Kidney epithelial cell (primary cell): ENCODE measurements at places on chromosomes 12 and 14. TPM values are rescaled to one million over a fixed set of nuclear protein-coding genes. Genes with fewer than 3 reads are reported as not detected.

OR6J1 gene
- not detected in 2 replicates for total RNA-seq

APOLD1 gene
- total RNA-seq, result 1.4 and 2.0 TPM in 2 replicates

ASPG gene
- 0.21 TPM in 1 of 2 replicates, not detected in the other for total RNA-seq

GPX2 gene
- total RNA-seq, result not detected in 2 replicates

SELPLG gene
- 0.34 and 0.42 TPM in 2 replicates for total RNA-seq

EIF2S3B gene
- 0.62 and 1.3 TPM in 2 replicates for total RNA-seq

PLCZ1 gene
- not detected in 2 replicates for total RNA-seq

EMP1 gene
- total RNA-seq, result 174 and 241 TPM in 2 replicates

SMOC1 gene
- total RNA-seq, result 1.4 and 2.7 TPM in 2 replicates

ACSM4 gene
- not detected in 2 replicates for total RNA-seq

HOXC12 gene
- not detected in 2 replicates for total RNA-seq

CLEC9A gene
- total RNA-seq, result not detected in 2 replicates

BIN2 gene
- not detected in 2 replicates for total RNA-seq

ENTPD5 gene
- total RNA-seq, result 11.4 and 13.7 TPM in 2 replicates

PLD4 gene
- 0.04 and 0.68 TPM in 2 replicates for total RNA-seq

RD3L gene
- total RNA-seq, result not detected in 2 replicates

DCAF11 gene
- total RNA-seq, result 63.3 and 83.9 TPM in 2 replicates

B3GNT4 gene
- 0.14 and 0.75 TPM in 2 replicates for total RNA-seq

A2M gene
- 1.6 and 5.1 TPM in 2 replicates for total RNA-seq

ANKRD33 gene
- total RNA-seq, result not detected in 2 replicates

OTX2 gene
- total RNA-seq, result not detected in 2 replicates

CYP27B1 gene
- 4.3 and 5.2 TPM in 2 replicates for total RNA-seq

TSPAN11 gene
- total RNA-seq, result 4.7 and 5.2 TPM in 2 replicates
